ENCODE measurements at places on chromosomes 1 and 21.

GRCh38 chr1:245001252-245001651, 136.9 kb upstream of the HNRNPU start:
- no peak for DNase-seq

DNA sequence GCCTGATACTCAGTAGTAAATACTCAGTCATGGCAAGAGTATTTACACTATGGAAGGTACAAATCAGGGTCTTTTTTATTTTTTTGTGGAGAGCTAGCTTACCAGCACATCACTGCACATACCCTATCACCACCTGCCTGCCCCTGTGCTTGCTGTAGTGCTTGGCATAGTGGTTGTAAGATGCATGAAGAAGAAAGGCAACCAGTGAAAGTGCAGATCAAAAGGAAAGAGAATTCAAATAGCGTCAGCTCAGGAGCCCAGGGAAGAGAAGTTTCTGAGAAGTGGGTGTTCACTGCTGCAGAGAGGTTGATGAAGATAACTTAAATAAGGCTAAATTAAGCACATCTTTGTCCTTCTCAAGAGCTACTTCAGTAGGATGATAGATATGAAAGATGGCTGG, 76.0 kb downstream of the DTL start:
- DNase-seq, result no peak

DNA sequence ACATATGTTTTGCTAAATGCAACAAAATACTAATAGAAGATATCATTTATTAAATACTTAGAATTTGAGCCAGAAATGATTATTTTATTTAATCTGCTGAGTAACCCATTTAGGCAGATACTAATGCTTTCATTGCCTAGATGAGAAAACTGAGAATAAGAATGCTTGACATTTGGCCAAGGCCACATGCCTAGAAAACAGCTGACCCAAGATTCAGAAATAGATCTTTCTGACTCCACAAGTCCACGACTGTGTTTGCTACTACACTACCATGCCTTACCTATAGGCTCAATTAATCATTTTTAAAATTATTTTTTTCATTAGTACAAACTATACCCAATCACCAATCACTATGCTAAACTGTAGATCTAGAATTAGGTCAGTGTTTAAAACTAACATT, 129.7 kb downstream of the ATP1B1 start:
- DNase-seq, result no peak

DNA sequence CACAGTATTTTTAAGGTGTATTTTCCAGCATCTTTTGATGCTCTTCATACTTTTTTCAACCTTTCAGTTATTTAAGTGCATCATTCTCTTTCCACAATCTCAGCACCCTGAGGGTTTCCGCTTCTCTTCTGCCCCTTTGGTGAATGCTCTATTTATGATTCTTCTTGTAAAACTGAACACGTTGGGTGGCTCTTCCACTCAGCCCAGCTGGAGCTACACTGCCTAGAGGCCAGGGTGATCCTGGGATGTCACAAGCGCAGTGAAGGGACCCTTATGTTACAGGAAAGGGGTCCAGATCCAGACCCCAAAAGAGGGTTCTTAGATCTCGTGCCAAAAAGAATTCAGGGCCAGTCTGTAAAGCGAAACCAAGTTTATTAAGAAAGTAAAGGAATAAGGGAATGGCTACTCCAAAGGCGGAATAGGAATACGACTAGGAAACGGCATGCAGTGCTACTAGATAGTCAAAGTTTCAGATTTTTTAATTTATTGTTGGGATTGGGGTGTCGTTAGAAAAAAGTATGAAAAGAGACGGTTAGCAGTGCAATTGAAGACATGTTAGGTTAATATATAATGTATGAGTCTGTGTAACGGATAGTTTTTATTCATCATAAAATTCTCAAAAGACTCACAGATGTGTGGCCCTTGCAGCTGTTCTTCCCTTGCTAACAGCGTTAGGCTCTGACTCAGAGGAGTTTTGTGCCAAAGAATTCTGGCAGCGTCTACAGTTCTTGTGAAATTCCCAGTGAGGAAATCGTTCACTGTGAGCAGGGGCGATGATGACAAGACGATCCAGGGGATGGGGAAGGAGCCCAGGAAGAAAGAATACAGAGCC, 14.4 kb upstream of the ERVH48-1 start:
- DNase-seq, result peak; percentile 36

- DNase-seq, result no peak
Measured at GRCh38 chr1:228794810-228795209, 59.5 kb downstream of the RHOU start.

GRCh38 chr1:115781851-115782250, 13.3 kb upstream of the CASQ2 start:
- no peak for DNase-seq

DNA sequence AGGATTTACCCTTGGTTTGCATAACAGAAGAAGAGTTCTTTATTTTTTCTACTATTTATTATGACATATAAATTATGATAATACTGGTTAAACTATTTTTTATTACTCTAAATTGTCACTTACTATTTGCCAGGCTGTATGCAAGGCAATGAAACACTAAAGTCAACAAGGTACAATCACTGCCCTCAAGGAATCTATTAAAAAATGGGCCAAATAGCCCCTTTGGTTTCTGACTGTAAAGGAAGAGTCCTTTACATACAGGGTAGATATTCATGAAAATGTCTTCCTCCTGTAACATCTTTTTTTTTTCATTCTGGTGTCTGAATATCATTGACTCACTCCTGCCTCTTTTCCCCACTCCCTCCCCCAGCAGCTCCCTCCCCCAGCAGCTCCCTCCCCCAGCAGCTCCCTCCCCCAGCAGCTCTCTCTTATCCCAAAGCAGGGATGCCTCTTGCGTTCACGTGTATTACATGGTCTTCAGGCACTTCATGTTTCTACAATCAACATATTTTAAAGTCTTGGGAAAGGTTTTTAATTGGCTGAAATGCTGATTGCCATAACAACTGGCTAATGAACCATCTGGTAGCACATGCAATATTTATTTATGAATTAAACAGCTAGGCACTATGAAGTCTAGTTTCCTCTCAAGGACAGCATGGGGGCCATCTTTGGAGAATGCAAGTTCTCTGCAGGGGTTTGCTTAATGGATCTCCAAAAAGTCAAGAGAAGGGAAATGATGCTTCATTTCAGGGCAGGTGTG, 400.4 kb upstream of the PLXNA2 start:
- DNase-seq, result no peak

GRCh38 chr1:150168960-150169601, 19.4 kb downstream of the PLEKHO1 start:
- no peak for DNase-seq

DNA sequence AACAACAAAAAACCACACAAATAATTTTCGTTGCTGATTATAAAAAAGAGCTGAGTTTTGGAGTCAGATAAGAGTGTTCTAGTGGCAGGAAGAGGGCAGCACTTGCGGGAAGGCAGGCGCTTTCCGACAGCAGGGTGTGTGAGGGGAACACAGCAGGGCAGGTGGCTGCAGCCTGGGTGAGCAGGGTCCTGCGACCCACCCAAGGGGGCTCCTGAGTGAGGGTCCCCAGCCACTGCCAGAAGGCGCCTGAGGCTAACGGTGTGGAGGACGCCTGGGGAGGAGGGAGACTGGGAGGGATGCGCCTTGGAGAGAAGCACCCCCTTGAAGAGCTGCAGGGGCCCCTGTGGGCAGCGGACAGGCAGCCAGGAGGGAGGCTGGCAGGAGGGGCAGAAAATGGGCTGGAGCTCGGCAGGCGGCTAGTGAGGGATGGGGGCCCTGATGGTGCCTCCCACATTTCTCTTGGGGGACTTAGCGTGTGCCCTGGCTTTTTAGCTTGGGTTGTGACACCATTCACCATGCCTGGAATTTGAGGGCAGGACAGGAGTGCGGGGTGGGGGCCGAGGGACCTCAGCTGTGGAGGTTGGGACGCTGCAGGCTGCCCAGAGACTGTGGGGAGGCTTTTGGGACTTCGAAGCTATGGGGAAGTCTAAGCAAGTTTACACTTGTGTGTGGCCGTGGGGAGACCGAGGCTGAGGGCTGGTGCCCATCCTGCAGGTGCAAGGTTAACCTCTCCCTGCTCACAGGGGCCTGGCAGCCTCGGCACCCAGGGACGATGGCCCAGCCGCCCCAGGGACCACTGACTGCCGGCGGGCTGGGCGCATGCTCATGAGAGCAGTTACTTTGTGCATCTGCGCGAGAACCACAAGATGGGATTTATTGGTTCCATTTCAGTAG, 111.4 kb downstream of the SIK1 start:
- DNase-seq, result no peak

DNA sequence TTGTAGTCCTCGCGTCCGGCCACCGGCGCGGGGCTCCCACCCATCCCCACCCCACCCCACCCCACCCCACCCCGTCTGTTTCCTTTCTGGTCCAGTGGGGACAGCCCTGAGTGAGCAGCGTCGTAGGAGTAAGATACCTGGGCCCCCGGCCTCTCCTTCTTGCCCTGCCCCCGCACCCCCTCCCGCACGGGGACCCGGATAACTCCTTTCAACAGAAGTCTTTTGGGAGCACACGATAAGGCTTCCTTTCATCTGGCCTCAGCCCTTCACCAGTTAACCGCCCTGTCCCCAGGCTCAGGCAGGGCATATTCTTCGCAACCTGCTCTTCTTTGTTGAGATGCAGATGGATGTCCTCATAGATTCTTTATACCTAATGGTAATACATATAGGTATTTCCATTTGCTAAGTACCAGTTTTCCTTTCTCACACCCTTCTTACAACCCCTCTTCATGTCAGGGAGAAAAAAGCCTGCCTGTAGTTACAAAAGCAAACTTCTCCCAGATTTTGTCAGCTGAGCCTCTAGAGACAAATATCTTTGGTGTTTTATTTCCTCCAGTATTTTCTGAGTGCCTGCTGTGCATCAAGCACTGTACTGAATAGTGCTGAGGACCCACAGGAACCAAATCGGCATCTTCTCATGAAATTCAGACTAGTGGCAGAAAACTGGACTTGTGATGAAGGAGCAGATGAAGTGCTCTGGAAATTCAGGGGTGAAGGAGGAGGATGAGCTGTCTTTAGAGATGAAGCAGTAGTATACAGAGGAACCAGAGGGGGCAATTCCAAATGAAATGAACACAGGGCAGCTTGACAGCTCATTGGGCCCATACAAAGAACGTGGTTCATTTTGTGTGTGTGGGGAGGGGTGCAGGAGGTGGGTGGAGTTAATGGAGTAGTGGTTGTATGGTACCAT, 33.6 kb downstream of the SLC2A1 start:
- DNase-seq, result peak; percentile 32

DNA sequence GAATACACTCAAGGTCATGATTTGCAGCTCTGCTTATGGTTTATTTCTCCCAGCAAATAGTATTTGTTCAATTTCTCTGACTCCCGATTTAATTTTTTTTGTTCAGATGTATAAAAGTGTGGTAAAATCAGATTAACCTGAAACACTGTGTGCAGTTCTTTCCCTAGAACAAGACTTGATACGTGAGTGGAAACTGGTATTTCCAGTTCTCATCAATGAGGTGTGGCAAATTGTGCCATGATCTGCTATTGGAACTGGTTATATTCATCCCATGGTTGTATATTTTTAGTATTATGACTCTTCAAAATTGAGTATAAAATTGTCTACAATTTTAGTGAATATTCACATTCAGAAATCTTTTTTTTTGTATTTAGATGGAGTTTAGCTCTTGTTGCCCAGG, 76.8 kb upstream of the IVNS1ABP start:
- DNase-seq, result no peak

- DNase-seq, result no peak
Measured at GRCh38 chr1:53377438-53377841, 49.6 kb upstream of the LRP8 start.

GRCh38 chr1:19744335-19744743, 55.4 kb downstream of the TMCO4 start:
- no peak for DNase-seq

DNA sequence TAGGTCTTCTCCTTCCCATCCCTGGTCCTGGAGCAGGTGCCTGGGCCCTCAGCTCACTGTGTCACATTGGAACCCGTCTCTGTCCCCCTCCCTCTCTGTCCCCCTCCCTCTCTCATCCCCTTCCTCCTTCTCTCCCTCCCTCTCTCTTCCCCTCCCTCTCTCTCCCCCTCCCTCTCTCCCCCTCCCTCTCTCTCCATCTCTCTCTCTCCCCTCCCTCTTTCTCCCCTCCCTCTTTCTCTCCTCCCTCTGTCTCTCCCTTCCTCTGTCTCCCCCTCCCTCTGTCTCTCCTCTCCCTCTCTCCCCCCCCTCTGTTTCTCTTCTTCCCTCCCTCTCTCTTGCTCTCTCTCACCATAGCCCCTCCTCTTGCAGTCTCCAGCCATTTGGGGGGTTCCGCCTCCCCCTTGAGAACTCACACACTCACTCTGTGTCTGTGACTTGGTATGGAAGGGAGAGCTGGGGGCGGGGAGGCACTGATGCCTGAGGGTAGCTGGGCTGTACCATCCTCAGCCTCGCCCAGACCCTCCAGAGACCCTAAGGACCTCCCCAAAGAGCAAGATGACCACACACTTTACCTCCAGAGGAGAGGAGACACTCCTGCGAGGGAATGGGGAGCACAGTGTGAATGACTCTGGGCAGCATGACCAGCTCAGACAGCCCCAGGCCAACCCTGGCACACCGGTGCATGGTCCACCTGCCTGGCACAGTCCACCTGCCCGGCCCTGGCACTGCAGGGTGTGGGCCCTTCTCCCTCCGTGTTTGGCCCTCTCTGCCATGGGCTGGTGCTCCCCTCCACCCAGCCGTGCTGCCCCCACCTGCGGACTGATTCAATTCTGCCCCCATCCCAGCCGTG, 102.8 kb upstream of the ARHGEF16 start:
- DNase-seq, result no peak

DNA sequence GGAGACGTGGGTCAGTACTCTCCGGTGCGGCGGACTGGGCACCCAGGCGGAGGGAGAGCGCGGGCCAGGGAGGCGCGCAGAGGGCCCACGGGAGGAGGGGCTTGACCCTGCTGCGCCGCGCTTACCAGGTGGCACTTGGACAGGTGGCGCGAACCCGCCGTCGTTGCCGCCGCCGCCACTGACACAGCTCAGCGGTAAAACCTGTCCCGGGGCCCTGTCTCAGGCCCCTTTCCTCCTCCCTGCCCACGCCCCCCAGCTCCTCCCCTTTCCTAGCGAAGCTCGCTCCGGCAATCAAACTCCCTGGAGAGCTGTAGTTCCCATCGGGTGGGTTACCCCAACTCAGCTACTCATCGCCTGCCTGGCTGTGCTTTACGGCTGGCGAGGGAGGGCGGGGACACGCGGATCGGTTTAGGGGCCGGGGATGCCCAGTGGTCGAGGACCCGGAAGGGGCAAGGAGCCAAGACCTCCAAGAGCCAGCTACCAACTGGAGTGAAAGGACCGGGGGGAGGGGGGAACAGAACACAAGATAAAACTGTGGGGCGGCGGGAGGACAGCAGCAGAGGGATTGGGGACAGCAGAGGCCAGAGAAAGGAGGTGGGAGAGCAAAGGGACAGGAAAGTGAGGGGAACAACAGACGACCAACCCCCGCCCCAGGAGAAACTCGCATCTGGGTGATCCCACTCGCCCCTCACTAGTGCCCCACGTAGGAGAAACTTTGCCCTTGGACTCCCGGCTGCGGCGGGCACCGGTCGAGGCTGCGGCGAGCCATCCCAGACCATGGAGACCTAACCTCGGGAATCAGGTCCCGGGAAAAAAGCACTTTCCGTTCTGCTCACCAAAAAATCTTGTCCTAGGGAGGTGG, 2.9 kb downstream of the GFI1 start:
- DNase-seq, result no peak

DNA sequence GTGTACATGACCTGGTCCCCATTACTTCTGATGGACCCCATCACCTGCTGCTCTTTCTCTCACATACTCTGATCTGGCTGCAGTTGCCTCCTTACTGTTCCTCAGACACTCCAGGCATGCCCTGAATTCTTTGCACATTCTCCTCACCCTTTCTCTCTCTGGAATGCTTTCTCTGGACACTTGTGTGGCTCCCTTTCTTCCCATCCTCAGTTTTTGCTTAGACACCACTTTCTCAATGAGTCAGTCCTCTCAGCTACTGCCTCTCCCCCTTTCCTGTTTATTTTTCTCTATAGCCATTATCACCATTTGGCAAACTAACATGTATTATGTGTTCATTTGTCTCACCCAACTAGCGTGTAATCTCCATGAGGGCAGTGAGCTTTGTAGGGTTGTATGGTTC, 28.1 kb downstream of the PLXNA2 start:
- no peak for DNase-seq
